ENCODE measurements at places on chromosomes 5 and 9. TPM values are rescaled to one million over a fixed set of nuclear protein-coding genes. Genes with fewer than 3 reads are reported as not detected.

Gene CCNI2
- 3.4 TPM for total RNA-seq

DNA sequence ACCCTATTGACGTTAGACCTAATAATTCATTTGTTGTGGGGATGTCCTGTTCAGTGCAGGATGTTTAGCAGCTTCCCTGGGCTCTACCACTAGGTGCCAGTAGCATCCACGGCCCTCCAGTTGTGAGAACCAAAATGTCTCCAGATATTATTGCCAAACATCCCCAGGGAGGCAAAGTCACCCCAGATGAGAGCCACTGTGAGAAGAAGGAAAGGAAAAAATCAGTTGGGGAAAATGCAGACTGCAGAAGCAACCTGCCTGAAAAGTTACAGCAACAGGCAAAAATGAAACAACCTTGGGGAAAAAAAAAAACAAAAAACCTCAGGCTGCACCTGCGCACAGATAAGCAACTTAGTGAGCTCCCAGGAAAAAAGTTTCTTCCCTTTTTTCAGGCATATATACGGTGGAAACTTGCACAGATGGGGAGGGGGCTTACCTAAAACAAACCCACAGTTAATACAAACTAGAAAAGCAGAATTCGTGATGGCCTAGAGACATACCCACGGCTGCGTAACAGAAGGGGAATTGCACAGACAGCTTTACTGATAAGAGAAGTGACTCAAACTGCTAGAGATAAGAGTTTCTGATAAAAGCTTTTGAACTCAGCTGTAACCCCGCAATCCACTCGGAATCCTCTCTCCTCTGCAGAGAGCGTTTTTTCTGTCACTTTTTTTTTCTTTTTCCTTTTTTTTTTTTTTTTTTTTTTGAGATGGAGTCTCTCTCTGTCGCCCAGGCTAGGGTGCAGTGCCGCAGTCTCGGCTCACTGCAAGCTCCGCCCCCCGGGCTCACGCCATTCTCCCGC, 29.8 kb upstream of the FBP1 start:
- H3K27ac ChIP-seq: peak overlapping the region; percentile 17
- H3K36me3 ChIP-seq: no peaks in the 10 kb centered on the region
- H3K27me3 ChIP-seq: no peaks in the 10 kb centered on the region

Gene TRIP13
- total RNA-seq: 1.6 TPM

Gene MAP1B
- total RNA-seq: 57.0 TPM

- H3K36me3 ChIP-seq: no peaks in the 10 kb centered on the region
- peak; percentile 55 for DNase-seq
- H3K27ac ChIP-seq: no peak overlapping the region
- H3K4me3 ChIP-seq: no peak overlapping the region
- H3K4me1 ChIP-seq: no peaks in the 10 kb centered on the region
- H3K27me3 ChIP-seq: no peaks in the 10 kb centered on the region
Measured at GRCh38 chr9:16651446-16651964, 219.0 kb downstream of the BNC2 start.

Gene CER1
- not detected for total RNA-seq

- DNase-seq: peak; percentile 21
- no peaks in the 10 kb centered on the region for H3K4me1 ChIP-seq
- no peak overlapping the region for H3K27ac ChIP-seq
- H3K4me3 ChIP-seq: no peak overlapping the region
Measured at GRCh38 chr5:51618234-51618633, 235.0 kb downstream of the ISL1 start.

DNA sequence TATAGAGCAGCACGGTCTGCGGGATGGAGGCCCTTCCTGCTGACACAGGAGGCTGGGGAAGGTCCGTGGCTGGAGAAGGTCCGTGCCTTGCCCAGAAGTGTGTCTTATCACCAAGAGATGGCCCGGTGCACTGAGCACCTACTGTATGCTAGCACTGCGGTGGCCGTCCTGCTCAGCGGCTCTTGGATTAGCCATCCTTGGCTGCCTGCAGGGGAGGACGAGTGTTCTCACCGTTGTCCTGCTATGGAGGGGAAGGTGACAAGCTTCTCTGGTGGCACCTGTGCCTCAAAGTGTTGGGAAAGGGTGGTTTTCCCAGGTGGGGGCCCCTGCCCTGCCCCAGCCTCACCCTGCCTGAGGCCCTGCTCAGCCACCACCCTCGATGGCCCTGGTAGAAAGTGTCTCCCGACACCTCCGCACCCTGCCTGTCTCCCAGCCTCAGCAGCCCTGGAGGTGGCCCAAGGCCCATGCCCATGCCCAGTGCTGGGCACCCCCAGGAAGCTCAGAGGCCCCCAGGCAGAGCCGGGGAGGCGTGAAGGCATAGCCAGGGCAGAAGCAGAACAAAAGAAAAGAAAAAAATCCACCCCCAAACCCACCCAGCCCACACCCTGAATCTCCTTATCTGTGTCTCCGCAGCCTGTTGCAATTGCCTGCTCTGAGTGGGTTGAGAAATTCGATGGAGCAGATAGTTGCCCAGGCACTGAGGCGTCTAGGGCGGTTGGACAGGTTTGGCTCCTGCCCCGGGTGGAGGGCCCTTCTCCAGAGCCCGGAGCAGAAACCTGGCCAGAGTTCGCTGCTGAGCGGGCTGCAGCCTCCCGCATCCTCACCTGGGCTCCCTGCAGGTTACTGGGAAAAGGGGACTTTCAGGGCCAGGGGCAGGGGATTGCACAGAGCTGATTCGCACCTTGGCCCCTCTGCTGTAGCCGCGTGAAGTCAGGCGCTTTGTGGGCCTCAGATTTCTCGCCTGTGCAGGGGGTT, 30.5 kb downstream of the RXRA start:
- H3K27me3 ChIP-seq: no peaks in the 10 kb centered on the region
- no peak overlapping the region for H3K4me3 ChIP-seq
- peak; percentile 63 for DNase-seq
- H3K36me3 ChIP-seq: no peaks in the 10 kb centered on the region
- no peaks in the 10 kb centered on the region for H3K4me1 ChIP-seq

GRCh38 chr9:112705768-112706427, 12.0 kb downstream of the INIP start:
- H3K27me3 ChIP-seq: no peaks in the 10 kb centered on the region
- no peak overlapping the region for H3K27ac ChIP-seq
- H3K4me1 ChIP-seq: no peaks in the 10 kb centered on the region
- peaks cover 3% of the 10 kb centered on the region for H3K36me3 ChIP-seq
- H3K4me3 ChIP-seq: no peak overlapping the region

DNA sequence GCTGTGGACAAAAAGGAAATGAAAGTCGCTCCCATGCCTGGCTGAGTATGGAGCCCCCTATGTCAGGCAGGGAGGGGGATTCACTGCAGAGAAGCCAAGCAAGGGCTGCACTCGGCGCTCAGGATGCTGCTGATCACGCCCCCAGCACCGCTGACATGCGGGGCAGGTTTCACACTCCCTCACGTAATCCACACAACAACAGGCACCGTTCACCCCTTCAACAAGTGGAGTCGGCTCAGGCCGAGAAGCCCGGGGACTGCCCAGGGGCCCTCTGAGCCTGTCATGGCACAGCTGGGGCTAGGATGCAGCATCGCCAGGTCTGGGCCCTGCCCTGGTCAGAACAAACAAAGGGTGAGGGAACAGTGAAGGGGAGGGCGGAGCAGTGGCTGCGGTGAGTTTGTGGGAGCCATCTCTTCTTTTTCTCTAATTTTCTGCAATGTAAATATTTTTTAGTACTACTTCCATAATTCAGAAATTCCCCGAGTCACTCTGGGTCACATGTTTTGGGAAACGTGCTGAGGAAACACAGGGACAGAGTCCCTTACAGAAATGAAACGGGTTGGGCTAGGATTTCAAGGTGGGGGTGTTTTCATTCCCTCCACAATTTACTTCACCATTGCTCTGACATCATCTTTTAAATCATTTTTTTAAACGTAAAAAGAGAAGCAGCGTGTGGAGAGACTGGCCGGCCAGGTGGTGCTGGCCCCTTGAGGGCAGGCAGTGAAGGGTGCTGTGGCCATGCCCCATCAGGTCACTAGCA, 49.8 kb downstream of the PRRT1B start:
- no peaks in the 10 kb centered on the region for H3K4me1 ChIP-seq
- H3K4me3 ChIP-seq: no peak overlapping the region
- H3K27ac ChIP-seq: no peak overlapping the region
- no peaks in the 10 kb centered on the region for H3K27me3 ChIP-seq

GRCh38 chr9:132744881-132745755, 74.9 kb downstream of the GTF3C4 start:
- H3K4me1 ChIP-seq: peaks cover 4% of the 10 kb centered on the region
- H3K27me3 ChIP-seq: peaks cover 12% of the 10 kb centered on the region
- H3K4me3 ChIP-seq: no peak overlapping the region
- H3K27ac ChIP-seq: no peak overlapping the region
- DNase-seq: peak; percentile 87

Gene AP3S1
- 54.1 TPM for total RNA-seq

GRCh38 chr9:113646946-113647914, 183.7 kb downstream of the RGS3 start:
- H3K4me3 ChIP-seq: no peak overlapping the region
- DNase-seq: no peak
- no peaks in the 10 kb centered on the region for H3K4me1 ChIP-seq
- H3K36me3 ChIP-seq: no peaks in the 10 kb centered on the region
- H3K27me3 ChIP-seq: no peaks in the 10 kb centered on the region
- no peak overlapping the region for H3K27ac ChIP-seq

Gene SPINK13
- 1.6 TPM for total RNA-seq

Gene NR5A1
- not detected for total RNA-seq

- H3K4me1 ChIP-seq: no peaks in the 10 kb centered on the region
- no peaks in the 10 kb centered on the region for H3K36me3 ChIP-seq
- H3K27me3 ChIP-seq: no peaks in the 10 kb centered on the region
- no peak overlapping the region for H3K4me3 ChIP-seq
Measured at GRCh38 chr5:120092649-120093048, 371.5 kb upstream of the PRR16 start.

- H3K36me3 ChIP-seq: no peaks in the 10 kb centered on the region
- no peaks in the 10 kb centered on the region for H3K4me1 ChIP-seq
- H3K4me3 ChIP-seq: no peak overlapping the region
- no peak overlapping the region for H3K27ac ChIP-seq
- no peaks in the 10 kb centered on the region for H3K27me3 ChIP-seq
Measured at GRCh38 chr9:77764894-77765780, 117.0 kb upstream of the GNA14 start.

DNA sequence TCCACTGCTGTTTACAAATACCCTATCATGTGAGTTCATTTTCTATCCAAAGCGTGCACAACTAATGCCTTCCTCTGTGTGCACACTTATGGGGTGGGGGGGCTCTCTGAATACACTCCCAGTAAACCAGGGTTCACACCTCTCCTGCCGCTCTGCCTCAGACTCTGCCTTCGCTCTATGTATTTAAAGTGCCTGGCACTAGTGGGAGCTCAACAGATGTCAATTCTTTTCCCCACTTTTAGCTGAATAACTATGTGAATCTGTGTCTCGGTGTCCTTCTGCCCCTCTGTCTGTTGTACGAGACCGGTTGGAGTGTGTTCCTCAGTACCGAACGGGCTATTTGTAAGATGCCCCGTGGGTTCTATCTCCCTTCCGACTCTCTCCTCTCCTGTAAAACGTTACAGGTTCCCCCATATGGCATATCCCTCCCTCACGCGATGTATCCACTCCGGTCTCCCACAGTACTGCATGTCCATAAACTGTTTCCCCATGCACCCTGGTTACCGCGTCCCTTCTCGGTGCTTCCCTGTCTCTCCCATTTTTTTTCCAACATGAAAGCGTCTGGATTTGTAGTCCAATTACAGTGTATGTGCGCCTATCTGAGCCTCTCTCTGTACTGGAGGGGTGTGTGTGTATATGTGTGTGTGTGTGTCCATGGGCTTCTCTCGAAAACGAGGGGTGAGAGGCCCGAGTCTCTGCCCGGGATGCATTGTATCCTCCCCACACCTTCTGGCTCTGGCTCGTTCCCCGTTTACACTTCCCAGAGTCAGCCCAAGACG, 1.6 kb downstream of the ELL2 start:
- peak overlapping the region; percentile 91 for H3K27ac ChIP-seq
- H3K36me3 ChIP-seq: no peaks in the 10 kb centered on the region
- DNase-seq: peak; percentile 30
- peaks cover 28% of the 10 kb centered on the region for H3K4me1 ChIP-seq

GRCh38 chr5:42621242-42621641, 135.4 kb upstream of the CCDC152 start:
- H3K36me3 ChIP-seq: no peaks in the 10 kb centered on the region
- no peak for DNase-seq

Gene CRB2
- total RNA-seq: 0.88 TPM

DNA sequence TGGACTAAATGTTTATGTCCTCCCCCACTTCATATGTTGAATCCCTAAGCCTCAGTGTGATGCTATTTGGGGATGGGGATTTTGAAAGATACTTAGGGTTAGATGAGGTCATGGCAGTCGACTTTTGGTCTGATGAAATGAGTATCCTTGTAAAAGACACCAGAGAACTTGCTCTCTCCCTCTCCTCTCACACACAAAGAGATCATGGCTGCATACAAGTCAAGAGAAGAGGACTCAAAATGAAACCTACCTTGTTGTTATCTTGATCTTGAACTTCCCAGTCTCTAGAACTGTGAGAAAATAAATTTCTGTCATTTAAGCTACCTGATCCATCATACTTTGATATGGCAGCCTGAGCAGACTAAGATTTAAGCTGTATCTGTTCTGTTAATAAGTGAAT, 144.0 kb upstream of the HAPLN1 start:
- no peaks in the 10 kb centered on the region for H3K36me3 ChIP-seq
- no peak overlapping the region for H3K4me3 ChIP-seq
- DNase-seq: no peak
- H3K27ac ChIP-seq: no peak overlapping the region
- no peaks in the 10 kb centered on the region for H3K27me3 ChIP-seq
- no peaks in the 10 kb centered on the region for H3K4me1 ChIP-seq

Gene RLN2
- 1.1 TPM for total RNA-seq
